ENCODE measurements at places on chromosomes 11 and 22.

GRCh38 chr22:36206255-36206654 is 4.6 kb upstream of the APOL4 start:
- DNase-seq = no peak

- DNase-seq = no peak
These were observed 1364.0 kb downstream of the LRRC4C start for GRCh38 chr11:40095446-40095845.

DNA sequence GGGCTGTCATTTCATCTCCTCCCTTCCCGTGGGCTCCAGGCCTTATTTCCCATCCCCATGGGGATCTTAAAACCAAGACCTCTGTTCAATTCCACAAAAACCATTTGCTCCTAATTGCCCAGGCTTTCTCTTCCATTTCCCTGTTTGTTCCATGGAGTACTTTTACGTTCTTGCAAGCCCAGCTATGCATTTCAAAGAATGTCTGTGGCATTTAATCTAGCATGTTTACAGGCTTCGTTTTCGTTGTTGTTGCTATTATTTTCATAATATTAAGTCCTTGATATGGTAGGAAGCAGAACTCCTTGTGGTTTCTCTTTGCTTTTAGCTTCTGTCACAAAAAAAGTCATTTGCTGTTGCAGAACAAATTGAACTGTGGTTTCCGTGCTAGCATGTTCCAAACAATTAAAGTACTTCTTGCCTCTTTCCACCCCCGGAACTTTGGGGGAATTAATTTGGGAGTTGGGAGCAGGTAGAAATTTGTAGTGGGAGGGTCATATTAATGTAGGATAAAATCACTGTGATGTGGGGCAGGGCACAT is 68.1 kb upstream of the SLC22A12 start:
- no peak for DNase-seq

GRCh38 chr22:19703869-19704268 is 10.4 kb upstream of the SEPTIN5 start:
- no peak for DNase-seq

- DNase-seq = no peak
These were observed 6.9 kb upstream of the B3GNT6 start for GRCh38 chr11:77027275-77027674.

- DNase-seq = no peak
These were observed 27.7 kb downstream of the MICAL2 start for GRCh38 chr11:12137938-12138731.

- no peak for DNase-seq
These were observed 8.1 kb upstream of the UCP2 start for GRCh38 chr11:73990730-73991129.

DNA sequence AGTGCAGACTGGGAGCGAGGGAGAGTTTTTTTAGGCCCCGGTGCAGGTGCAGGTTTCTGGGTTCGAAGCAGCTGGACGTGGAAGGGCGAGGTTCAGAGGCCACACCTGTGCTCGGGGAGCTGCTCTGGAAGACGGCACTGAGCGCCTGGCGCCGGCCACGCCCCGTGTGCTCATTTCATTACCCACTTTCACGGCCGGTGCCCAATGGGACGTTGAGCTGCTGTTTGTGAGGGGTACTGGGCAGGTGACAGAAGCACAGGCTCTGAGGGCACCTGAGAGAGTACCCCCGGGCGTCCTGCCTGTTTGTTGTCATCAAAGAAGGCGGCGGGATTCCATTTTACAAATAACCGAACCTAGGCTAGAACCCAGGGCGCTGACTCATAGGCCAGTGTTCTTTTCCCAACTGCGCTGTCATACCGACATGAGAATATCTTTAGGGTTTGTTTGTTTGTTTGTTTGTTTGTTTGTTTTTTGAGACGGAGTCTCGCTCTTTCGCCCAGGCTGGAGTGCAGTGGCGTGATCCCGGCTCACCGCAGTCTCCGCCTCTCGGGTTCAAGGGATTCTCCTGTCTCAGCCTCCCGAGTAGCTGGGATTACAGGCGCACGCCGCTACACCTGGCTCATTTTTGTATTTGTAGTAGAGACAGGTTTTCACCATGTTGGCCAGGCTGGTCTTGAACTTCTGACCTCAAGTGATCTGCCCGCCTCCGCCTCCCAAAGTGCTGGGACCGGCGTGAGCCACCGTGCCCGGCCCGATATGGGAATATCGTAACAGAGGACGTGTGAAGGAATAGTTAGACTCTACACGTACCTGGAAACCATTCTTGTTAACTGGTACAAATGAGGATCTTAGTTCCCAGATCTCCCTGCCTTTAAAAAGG is 16.6 kb upstream of the SPTBN2 start:
- DNase-seq = peak; percentile 24

DNA sequence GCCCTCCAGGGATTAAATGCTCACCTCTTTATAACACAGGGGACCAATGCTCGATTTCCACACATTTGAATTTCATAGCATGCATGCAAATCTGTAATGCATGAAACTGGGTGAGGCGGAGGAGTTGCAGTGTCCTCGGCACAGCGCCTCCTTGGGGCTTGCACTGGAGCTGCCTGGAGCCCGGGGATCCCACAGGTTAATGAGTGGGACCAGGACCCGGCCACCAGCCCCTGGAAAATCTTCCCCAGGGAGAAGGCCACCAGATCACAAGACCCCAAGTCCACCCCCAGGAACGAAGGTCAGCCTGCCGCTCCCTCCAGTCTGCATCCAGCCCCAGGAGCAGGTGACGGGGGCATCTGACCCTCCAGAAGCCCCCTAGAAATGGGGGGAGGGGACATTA is 119.1 kb downstream of the MN1 start:
- no peak for DNase-seq

- no peak for DNase-seq
These were observed 5.1 kb downstream of the SPCS2 start for GRCh38 chr11:74954199-74954598.

DNA sequence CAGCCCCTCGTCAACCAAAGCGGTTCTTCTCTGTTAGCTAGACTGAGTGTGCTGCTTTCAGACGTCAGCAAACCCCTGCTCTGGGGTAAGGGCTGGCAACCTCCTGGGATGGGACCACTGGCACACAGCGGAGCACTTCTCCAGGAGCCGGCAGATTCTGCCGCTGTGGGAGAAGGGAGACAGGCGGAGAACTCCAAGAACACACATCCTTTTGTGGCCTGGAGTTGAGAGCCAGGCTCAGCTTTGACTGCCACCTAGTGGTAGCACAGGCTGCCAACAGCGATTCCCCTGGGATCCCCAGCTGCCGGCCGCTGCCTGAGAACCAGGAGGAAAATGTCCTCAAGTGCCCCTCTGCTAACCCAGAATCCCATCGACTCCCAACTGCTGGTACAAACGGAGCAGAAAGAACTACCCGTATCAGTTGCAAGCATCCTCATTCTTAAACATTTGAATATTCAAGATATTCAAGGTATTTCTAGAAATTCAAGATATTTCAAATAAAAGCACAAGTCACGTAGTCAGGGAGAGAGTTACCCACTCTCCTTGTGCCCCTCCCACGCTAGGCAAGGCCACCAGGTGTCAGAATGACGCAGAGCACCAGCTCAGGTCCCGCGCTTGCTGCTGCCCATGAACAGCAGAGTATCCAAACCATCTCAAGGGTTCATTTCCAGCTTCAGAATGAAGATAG is 4.9 kb downstream of the LTO1 start:
- peak; percentile 61 for DNase-seq

- DNase-seq = no peak
These were observed 71.9 kb downstream of the FBXO7 start for GRCh38 chr22:32546496-32546895.

GRCh38 chr11:94926271-94926625 is 47.1 kb downstream of the CWC15 start:
- no peak for DNase-seq

DNA sequence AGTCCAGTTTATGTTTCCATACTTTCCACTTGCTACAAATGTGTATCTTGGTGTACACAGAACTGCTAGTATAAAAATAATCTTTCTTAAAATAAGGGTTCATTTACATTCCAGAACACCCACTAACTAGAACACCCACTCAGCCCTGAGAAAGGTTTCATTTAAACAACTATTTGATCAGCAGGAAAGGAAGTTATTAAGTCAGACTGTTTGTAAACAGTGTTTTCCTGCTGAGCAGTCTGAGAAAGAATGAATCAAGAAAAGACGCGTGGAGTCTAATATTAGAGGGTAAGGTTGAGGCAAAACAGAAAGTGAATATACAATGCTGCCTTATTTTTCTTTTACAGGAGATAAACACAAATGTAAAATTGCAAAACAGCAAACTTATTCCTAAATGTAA is 32.7 kb downstream of the NARS2 start:
- DNase-seq = no peak

- no peak for DNase-seq
These were observed 7.4 kb downstream of the PYGM start for GRCh38 chr11:64752175-64752970.

DNA sequence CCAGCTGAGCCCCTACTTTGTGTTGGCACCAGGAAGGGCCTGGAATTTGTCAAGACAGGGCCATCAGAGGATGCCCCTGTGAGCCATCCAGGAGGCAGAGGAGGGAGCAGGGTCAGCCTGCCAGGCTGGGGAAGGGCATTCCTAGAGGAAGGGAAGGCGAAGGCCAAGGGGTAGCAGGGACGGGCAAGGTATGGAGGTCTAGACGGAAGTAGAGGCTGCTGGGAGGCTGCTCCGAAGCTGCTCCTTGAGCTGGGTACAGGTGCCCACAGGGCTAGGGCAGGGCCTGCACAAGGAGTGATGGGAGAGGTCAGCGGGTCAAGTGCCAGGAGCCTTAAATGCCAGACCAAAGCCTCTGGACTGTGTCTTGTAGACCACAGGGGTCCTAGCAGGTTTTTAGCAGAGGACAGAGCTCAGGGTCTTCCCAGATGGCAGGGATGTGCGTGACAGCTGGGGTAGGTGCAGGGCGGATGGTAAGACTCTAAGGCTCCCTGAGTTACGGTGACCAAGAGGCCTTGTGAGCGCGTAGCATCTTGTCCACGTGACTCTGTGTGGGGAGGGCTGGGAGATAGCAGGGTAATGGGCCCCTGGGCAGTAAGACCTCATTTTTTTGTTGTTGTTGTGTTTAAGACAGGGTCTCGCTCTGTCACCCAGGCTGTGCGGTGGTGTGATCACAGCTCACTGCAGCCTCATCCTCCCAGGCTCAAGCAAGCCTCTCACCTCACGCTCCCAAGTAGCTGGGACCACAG is 31.7 kb upstream of the CSNK1E start:
- DNase-seq = no peak

DNA sequence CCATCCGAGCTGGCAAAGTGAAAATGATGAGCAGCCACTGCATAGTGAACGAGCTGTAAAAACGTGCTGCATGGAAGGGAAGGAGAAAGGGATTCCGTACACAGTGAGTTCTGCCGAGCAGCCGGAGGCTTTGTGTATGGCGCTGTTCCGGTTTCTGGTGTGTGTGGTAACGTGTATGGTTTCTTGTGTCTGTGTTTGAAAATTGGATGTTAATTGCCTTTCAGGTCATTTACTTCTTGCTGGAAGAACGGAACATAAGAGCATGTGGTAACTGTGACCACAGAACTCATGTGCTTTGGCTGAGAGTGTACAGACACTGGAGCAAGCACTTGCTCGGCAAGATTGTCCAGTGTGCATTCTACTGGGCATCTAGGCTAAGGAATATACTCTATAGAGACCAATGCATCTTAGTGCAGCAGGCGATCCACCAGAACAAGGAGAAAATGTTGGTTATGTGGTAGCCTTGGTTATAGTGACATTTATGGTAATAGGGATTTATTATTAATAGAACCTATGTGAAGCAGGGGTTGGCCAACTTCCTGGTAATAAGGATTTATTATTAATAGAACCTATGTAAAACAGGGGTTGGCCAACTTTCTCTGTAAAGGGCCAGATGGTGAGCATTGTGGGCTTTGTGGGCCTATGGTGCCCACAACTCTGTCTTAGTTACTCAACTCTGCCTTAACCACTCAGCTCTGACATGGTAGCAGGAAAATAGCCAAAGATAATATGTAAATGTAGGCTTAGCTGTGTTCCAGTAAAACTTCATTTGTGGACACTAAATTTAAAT is 49.2 kb downstream of the GRAMD1B start:
- no peak for DNase-seq

- no peak for DNase-seq
These were observed 94.3 kb upstream of the BMAL1 start for GRCh38 chr11:13183094-13183825.

DNA sequence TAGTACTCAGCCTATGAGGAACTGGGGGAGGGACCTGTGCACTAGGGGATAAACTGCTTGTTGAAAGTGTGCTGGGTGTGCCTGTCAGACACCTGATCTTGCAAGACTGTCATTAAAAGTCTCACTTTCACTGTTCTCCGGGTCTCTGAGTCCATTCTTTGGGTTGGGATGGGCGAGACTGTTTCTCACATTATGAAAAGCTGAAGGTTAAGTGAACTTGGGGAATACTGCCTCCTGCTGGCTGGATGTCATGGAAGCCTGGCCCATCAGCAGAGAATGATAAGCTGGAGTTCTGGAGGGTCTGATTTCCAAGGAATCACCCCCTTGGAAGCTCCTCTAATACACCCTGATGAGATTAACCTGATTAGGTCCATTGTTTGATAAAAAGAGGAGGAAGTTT is 9.0 kb upstream of the VPREB1 start:
- peak; percentile 12 for DNase-seq

- no peak for DNase-seq
These were observed 785 bp downstream of the WT1 start for GRCh38 chr11:32434356-32435151.

DNA sequence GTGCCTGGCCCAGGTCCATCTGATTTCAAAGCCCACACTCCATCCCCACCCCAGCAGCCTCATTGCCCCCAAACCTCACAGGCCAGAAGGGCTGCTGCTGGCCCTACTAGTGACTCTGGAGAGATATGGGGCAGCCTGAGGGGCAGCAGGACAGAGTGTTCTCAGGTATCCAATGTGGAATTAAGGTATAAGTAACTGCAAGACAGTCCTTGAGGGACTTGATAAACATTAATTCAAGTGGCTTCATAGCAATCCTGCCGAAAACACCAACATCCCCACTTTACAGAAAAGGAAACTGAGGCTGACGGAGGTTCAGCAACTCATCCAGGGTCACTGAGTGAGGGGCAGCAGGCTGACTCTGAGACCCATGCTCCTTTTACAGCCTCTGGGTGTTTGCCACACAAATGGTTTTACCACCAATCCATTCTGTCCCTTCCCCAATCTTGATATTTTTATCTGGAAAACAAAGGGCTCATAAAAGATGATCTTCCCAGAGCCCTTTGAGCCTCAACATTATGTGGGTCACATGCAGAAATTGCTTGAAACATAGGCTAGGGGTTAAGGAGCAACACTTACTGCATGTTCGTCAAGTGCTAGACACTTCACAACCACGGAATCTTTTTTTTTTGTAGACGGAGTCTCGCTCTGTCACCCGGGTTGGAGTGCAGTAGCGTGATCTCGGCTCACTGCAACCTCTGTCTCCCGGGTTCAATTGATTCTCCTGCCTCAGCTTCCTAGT is 2.3 kb downstream of the NIPSNAP1 start:
- DNase-seq = no peak
